Astrocyte of the cerebellum (primary cell): ENCODE measurements at places on chromosomes 12 and 14.

DNA sequence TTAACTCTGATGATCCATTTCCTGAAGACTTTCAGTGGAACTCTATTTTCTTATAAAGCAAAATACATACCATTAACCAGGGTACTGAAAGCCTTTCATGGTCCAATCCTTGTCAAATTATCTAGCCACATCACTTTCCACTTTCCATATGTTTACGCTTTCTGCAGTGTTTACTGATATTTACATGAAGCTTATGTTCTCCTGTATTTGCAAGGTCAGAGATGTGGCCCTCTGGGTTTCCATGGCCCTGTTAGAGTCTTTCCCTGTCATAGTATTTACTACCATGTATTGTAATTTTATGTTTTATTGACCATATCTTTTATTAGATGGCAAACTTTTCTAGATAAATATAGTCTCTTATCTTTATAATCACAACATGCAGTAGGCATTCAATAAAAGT lies 23.5 kb upstream of the IGF1 start:
- DNase-seq = no peak

DNA sequence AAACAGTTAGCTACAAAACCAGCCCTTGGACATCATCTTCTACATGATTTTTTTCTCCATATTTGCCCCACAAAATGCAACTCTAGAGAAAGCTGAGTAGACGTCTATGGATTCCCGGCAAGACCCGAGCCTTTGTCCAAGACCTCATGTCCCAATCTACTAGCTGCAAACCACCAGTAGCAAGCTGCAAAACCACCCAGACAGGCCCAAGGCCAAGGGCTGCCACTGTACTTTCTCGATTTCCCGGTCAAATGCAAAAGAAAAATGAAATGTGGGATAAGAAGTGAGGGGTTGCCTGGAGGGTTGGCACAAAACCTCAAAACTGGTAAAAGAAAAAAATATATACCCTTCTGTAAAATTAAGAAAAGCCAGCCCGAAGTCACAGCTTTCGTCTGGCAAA lies 2.9 kb upstream of the SIX6 start:
- no peak for DNase-seq

DNA sequence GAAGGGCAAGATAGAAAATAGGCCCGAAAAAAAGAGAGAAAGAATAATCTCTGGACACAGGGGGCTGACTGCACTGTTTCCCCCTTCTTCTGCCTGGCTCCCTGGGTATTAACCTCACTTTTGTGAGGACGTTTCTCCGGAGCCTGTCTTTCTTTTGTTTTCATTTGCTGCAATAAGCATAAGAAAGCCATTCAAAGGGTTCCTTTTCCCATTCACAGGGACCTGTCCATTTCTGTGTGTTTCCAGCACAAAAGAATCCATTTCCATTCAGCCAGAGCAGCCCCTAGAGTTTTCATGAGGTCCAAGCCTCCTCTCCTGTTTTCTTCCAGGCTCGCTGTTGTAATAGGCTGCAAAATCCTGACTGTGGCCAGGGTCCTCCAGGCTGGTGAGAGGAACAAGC lies 16.8 kb downstream of the PLXNC1 start:
- no peak for DNase-seq

DNA sequence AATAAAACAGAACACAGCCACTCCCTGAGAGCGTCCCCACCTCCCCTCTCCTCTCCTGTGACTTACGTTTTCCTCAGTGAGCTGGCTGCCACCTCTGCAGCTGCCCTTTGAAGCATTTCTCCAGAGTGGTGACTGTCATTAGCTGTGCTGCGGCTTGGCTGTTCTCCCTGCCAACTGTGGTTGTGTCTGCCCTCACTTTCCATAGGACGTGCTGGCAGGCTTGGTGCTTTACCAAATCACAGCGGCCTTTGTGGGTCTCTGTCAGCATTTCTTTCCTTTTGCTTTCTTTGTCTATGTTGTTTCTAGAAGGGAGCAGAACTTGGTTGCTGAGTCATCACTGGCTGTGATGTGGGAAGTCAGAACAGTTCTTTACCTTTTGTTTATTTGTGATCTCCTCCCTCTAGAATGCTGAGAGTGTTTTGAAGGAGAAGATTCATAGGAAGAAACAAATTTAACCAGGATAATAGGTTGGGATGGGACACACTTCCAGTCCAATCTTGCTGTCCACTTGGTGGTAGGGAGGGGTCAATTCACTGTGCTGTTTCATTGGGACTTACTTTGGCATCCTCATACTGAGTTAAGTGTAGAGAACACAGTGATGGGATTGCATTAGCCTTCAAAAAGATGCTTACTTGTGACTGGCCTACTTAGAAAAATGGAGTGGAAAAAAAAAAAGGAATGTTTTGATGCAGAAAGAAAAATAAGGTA lies 88.2 kb downstream of the TMX1 start:
- DNase-seq = peak; percentile 62

GRCh38 chr12:45235087-45236025 lies 19.5 kb downstream of the ANO6 start:
- no peak for DNase-seq

- no peak for DNase-seq
These were observed 28.7 kb downstream of the HSP90AA1 start for GRCh38 chr14:102058146-102058545.

DNA sequence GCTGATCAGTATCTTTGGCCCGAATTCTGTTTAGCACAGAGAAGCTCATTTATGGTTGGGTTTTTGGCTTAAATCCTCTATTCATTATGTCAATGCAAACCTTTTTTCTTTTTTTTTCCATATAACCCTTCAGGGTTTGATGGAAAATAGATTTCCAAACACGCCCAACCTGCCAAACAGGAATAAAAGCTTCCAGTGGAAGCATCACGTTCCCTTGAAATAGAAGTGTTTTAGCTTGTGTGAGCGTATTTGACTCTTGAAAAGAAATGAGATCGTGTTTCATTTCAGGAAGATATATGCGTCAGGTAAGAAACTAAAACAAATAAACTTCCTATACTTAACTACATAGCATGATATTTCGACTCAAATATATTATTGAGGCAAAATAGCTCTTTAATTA lies at the start of gene PIK3C2G:
Gene PIK3C2G, plus strand, starts transcription at position 246 of the 400 bp plus-strand sequence. CDS start 20,564 bp downstream, outside the sequence.
- DNase-seq = no peak

DNA sequence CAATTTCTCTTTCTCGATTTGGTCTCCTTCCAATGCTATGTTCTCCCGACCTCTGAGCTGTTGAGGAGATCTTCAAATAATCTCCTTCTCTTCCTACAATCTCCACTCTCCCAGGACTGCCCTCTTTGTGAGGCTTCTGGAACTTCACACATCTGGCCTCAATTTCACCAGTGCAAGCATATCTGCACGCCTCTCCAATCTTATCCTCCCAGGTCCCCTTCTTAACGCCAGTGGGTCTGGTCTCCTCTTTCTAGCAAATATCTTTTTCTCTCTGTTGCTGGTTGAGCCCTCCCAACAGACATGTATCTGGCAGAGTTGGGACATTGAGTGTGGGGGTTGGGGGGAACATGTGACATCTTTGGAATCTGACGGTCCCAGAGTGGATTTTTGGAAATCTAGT lies 17.9 kb downstream of the RTL1 start:
- DNase-seq = no peak

GRCh38 chr14:95265106-95266094 lies 54.3 kb downstream of the CLMN start:
- DNase-seq = peak; percentile 88

- DNase-seq = no peak
These were observed at the start of gene KLRC1 for GRCh38 chr12:10453156-10453555. TSS of gene KLRC1 (minus strand) at chr12:10453377. CDS start at chr12:10451156, 2,221 bp downstream.

GRCh38 chr12:28787151-28787550 lies 361.9 kb upstream of the FAR2 start:
- DNase-seq = peak; percentile 68

- no peak for DNase-seq
These were observed 108.5 kb upstream of the ATF1 start for GRCh38 chr12:50655374-50655921.

DNA sequence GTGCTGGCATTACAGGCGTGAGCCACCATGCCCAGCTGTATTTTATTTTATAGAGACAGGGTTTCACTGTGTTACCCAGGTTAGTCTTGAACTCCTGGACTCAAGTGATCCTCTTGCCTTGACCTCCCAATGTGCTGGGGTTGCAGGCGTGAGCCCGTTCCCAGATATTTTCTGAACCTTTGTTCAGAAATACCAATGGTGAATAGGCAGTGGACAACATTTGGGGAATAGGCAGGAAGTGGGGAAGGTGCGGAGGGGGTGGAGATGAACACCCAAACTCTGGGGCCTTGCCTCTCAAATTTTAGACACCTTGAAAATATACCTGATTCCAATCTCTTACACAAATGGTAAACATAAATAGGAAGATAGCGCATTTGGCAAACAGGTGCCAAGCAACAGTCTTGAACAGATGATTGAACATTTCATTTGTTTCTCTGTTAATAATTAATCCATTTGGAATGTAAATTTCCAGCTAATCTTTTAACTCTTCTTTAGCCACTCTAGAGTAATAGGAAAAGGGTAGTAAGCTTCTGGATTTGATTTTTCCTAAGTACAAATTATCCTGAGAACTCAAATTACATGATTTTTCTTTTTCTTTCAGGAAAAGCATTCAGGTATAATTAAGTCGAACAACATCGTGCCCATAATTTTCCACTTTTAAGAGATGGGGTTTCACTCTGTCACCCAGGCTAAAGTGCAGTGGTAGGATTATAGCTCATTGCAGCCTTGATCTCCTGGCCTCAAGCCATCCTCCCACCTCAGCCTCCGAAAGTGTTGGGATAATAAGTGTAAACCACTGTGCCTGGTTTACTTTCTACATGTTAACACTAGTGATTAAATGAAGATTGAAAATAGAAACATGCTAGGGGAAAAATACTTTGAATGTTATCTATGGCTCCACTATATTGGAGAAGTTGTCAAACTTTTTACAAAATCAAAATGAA lies 22.9 kb upstream of the RNF34 start:
- DNase-seq = no peak

GRCh38 chr12:93080452-93080851 lies 151.4 kb upstream of the EEA1 start:
- no peak for DNase-seq

GRCh38 chr12:57099766-57100165 lies 10.9 kb downstream of the NAB2 start:
- DNase-seq = no peak

DNA sequence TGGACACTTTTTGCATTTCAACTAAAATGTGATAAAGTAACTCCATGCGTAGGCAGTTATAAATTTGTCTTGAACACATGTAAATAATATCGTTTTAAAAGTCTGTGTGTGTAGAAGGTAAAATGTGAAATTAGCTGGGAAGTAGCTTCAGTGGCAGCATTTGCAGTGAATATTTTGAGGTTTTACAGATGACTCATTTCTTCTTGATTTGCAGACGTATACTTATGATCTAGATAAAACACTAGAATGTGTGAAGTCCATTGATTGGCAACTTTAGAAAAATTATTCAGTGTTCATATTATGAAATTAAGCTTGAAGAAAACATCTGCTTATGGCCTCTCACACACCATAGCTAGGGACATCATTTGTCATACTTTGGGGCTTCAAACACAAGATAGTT lies 788.6 kb upstream of the NOVA1 start:
- no peak for DNase-seq

- DNase-seq = no peak
These were observed 85.6 kb downstream of the DICER1 start for GRCh38 chr14:95071649-95072280.

DNA sequence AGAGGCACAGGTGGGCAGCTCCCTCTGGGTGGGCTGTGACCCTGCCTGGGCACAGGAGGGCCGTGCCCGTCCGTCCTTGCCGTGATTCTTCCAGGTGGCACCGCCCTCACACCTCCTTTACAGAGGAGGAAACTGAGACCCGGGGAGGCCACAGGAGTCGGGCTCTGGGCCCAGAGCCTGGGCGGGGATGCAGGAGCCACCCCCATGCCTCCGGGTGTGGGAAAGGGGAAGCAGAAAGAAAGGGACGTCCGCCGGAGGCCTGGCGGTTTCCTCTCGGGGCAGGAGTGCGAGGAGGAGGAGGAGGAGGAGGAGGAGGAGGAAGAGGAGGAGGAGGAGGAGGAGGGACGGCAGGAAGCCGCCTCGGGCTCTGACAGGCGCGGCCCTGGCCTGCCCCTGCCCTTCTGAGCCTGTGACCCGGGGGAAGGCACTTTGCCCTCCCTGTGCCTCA lies 23.0 kb downstream of the SH2B3 start:
- DNase-seq = no peak

DNA sequence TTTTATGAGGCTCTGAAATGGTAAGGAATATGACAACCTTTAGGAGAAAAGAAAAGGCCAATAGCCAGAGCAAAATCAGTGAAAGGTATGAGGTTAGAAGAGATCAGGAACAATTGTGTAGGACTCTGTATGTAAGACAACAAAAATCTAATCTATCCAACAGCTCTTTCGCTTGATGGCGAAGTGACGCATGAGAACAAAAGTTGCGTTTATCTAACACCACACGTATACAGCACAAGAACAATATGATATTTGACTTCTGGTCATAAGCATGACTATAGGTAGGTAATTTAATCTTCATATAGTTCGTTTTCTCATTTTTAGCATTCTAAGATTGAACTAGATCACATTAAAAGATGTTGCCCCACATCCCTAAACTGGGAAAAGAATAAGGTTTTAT lies 1.5 kb downstream of the CLECL1 start:
- no peak for DNase-seq

GRCh38 chr14:76355771-76356170 lies 20.2 kb upstream of the ESRRB start:
- no peak for DNase-seq

DNA sequence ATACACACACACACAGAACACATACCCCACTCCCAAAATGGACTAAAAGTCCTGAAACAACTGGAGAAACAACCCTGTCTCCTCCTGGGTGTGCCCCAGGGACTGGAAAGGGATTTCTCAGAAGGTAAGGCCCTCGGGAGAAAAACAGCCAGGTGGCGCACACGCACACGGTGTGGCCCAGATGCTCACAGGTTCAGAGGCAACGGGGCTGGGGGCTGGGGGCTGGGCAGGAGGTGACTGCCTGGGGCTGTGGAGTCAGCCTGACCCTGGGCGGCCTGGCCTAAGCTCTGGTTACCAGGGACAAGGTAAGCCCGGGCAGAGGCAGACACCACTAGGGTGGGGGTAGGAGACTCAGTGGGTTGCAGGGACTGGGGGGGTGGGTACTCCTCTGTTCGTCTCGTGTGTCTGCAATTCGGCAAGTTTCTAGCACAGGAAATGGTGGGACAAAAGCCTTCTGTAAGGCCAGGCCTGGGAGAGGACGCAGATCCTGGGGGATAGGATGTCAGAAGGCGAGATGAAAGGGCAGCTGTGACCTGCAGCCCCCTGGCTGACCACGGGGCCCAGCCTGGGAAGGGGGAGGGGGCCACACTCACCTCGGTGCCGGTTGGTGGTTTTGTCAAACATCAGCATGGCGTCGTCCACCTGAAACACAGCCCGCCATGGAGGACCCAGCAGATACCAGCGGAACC lies 10.4 kb downstream of the MSI1 start:
- DNase-seq = no peak

DNA sequence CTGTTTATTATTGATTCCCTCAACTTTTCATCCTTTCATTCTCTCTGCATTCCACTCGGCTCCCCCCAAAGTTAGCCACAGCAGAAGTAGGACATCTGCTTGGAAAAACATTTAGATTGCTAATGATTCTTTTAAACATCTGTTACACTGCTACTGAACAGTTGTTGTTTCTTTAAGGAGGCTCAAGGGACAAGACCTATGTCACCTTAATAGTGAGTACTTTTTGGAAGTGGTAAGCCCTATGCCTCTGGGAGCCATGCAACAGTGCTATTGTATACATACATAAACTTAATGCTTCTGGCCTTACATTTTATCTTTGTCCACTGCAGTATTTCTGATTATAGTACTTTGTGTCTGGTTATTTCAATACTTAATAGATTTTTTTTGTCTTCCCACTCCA lies 628.2 kb upstream of the FOXG1 start:
- no peak for DNase-seq
